SHP77 (cell line): ENCODE measurements at places on chromosomes 2 and 18.

- no peak for DNase-seq
Observed at GRCh38 chr2:159455330-159455918, 160.9 kb downstream of the BAZ2B start.

GRCh38 chr18:58511897-58512581 is 116.9 kb downstream of the ALPK2 start:
- no peak for DNase-seq

GRCh38 chr2:200987137-200987536 is 23.7 kb upstream of the ORC2 start:
- DNase-seq: no peak

DNA sequence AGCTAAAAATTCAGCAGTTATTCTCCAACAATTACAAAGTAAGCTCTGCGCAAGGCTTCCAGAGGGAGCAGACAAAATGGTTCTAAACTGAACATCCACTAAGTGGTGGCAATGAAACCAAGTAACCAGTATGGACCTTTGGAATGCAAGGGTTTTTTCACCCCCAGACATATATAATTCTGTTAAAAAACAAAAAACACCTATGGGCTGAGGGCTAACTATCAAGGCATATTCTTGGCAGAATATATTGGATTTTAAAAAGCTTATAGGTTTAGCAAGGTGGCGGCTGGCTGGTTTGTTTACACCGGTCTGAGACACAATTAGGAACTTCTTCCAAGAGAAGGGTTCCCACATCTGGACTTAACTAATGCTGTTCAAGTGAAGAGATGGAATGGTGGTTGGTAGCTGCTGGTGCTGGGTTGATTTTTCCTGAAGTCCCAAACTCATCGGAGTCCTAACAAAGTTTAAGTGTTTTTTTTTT is 2.8 kb downstream of the ZFP36L2 start:
- DNase-seq: no peak

- DNase-seq: no peak
Observed at GRCh38 chr2:31322371-31322770, 88.4 kb downstream of the EHD3 start.
